ENCODE measurements at places on chromosomes 5 and 9.

GRCh38 chr5:113221294-113222176, 213.3 kb downstream of the TSSK1B start:
- no peak for DNase-seq

GRCh38 chr5:116686438-116686837, 111.8 kb upstream of the SEMA6A start:
- DNase-seq, result no peak

DNA sequence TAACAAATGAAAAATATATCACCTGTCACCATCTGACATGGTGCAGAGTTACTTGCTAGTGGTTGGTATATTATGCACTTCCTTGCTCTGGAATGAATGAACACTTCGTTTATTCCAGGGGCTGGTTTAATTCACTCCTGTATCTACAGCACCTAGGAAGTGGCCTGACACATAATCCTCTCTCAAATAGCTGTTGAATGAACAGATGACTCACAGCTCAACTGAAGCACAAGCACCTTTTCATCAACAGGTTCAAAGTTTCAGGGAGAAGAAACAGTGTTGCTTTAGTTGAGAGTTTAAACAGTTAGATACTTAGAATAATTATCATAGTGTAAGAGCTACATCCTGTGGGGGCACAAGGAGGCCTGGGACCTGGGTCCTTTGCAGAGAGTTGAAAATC, 135.0 kb upstream of the DAP start:
- no peak for DNase-seq

GRCh38 chr9:129523943-129524581, 96.8 kb downstream of the C9orf50 start:
- DNase-seq, result no peak

GRCh38 chr9:76369583-76369982, 24.6 kb downstream of the RFK start:
- no peak for DNase-seq

- DNase-seq, result no peak
These were observed 5.3 kb downstream of the GSN start for GRCh38 chr9:121273064-121273775.

GRCh38 chr5:93307557-93307956, 273.5 kb downstream of the NR2F1-AS1 start:
- DNase-seq, result no peak

GRCh38 chr5:154647761-154648145, 107.4 kb upstream of the LARP1 start:
- no peak for DNase-seq

- no peak for DNase-seq
These were observed 96.9 kb upstream of the IL6ST start for GRCh38 chr5:56091664-56092063.

DNA sequence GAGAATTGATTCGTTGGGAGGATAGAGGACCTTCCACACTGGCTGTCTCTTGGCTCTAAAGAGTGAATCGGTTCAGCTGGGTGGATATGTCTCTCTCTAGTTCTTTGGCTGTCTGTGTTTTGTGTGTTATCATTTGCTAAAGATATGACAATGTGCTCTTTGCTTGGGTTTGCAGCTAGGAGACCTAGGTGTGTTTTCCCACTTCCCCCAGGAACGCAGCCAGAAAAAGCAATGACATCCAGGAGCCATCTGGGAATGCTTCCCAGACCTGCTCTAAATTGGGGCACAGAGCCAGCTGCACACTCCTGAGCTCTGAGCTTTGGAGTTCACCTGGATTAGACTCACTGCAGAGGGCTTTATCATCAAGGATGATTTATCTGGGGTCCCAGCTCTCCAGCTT, 12.8 kb upstream of the PDZD2 start:
- no peak for DNase-seq

GRCh38 chr5:180324601-180324950, 28.6 kb downstream of the GFPT2 start:
- DNase-seq, result no peak

GRCh38 chr9:106862821-106863720, at the start of gene ZNF462:
TSS of gene ZNF462 (plus strand) at chr9:106863166. CDS start at chr9:106923384, 60,218 bp downstream.
- DNase-seq, result no peak

GRCh38 chr5:33588654-33589372, 148.0 kb downstream of the TARS1 start:
- DNase-seq, result peak; percentile 74

DNA sequence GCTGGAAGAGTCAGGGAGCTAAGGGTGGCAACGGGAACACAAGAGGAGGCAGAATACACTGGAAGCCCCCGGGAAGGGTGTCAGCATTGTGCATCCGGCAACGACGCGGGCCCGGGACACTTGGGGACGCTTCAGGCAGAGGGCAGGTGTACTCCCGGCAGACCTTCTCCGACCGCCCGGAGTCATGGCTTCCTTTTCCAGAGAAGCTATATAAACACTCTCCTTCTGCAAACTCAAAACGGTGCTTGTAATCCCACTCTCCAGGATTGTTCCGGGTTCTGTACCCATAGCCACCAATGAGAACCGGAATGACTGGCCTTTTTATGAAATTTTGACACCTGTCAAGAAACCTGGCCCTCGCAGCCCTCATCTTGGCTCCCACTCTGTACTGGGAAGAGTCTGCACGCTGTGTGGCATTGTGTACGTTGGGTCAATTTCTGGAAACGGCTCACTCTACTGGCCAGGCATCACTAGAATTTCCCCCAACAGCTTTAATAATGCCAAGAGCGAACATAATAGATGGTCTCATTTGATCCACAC, 462 bp upstream of the MCC start:
- DNase-seq, result no peak

DNA sequence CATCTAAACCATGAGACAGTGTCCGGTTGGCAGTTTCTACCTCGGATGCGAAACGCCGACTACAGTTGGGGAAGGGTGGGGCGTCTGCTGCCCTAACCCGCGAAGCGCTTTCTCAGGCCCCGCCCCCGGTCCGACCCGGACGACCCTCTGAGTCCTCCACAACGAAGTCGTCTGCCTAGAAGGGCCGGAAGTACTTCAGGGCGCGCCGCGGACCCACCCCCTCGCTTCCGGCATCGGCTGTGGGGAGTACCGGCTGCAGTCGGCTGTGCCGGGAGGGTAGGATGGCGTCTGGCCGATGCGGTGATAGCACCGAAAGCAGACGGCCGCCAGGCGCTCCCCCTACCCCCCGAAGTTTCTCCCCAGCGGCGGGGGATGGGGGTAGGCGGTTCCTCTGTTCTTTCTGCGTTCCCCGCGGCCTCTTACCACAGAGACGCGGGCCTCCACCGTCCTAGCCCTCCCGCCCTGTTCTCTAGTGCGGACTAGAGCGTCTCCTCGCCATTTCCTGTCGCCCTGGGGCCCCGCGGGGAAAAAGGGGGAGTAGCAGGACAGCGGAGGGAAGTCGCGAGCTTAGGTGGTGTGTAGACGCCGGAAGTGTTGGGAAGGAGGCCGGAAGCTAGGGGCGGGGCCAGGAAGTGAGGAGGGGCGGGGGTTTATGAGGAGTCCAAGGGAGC, at the start of gene TRIM41:
TSS of gene TRIM41 (plus strand) at position 224 of the 671 bp plus-strand sequence. CDS start 719 bp downstream, outside the sequence.
- peak; percentile 99 for DNase-seq

DNA sequence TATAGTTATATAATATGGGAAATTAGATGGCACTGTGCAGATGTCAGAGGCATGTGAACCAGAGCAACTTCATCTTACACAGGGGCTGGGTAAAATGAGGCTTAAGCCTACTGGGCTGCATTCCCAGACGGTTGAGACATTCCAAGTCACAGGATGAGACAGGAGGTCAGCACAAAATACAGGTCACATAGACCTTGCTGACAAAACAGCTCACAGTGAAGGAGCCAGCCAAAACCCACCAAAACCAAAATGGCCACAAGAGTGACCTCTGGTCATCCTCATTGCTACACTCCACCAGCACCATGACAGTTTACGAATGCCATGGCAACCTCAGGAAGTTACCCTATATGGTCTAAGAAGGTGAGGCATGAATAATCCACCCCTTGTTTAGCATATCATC, 479.4 kb downstream of the TLR4 start:
- DNase-seq, result no peak

GRCh38 chr5:141951332-141951781, 6.6 kb downstream of the PCDH12 start:
- DNase-seq, result no peak

- DNase-seq, result no peak
These were observed 267.8 kb upstream of the KLF9 start for GRCh38 chr9:70682298-70682697.

- DNase-seq, result no peak
These were observed 369.0 kb downstream of the ARHGEF28 start for GRCh38 chr5:73994963-73995362.

DNA sequence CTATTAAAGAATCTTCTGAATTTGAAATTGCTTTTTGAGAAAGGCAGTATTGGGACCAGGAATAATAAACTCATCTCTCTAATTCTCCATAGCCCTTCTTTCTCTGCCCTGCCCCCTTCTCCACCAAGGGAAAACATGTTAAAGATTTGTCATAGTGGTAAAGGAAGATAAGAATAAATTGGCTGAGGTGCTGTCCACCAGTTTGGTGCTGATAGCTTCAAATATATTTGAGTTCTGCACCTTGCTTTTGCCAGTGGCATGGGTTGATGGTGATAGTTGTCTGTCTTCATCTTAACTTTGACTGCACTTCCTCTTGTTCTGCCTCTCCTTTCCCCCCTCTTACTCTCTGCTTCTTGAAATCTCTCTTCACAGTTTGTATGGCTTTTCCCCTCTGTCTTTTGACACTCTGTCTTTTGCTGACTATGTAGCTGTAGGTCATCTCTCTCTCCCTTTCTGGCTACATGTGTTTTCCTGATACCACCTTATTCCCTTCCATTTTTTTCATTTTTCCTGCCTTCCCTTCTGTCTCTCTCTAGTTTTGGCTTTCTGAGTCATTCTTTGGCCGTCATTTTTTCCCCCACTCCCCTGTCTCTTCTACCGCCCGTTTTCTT, 56.6 kb downstream of the NDUFS4 start:
- no peak for DNase-seq

- DNase-seq, result no peak
These were observed 69.0 kb downstream of the UGCG start for GRCh38 chr9:111965566-111966019.

DNA sequence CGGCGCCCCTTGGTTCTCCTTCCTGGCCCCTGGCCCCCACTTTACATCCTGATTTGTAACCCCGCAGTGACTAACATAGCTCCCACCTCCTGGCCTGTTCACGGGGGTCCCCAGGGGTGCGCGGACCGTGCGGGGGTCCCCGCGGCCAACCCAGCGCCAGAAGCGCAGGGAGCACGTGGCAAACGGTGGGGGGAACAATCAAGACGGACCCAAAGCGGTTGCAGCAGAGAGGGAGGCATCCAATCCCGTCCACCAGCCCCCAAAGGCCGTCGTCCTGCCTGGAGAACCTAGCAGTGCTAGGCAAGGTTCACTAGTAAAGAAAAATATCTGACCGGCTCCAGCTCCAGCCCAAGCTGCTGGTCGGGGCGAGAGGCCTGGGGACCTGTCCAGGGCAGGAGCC, 201.5 kb downstream of the AUH start:
- DNase-seq, result no peak

- DNase-seq, result no peak
These were observed 171.2 kb downstream of the DOCK8 start for GRCh38 chr9:385818-386398.

DNA sequence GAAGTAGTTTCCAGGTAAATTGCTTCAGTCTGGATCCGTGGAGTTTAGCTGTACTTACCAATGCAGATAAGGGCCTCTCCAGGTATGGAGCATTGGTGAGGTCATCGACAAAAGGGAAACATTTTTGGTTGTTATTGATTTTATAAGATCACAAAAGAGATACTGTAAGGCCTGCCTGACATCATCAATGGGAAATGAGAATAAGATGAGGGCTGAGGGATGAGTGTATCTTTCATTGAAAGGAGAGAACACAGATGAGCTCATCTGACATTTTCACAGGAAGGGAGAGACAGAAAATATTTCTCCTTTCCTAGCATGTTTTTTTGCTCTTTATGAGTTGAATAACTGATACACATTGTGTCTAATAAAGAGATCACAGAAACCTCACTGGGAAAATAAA, 233.6 kb downstream of the SAXO1 start:
- DNase-seq, result no peak

DNA sequence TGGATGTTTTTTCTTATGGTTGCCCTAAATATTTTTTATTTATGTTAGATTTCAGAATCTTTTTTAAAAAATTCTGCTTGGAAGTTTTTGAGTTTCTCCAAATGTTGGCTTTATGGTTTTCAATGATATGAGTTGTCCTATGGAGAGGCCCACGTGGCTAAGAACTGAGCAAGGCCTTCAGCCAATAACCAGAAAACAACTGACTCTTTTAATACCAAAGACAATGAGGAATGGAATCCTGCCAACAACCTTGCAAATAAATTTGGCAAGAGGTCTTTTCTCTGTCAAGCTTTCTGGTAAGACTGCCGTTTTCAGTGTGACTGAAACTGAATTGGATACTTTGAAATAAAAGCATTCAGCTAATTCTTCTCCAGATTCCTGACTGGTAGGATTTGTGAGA, 1740.1 kb upstream of the WWC1 start:
- no peak for DNase-seq

GRCh38 chr5:10452768-10453331, 11.2 kb downstream of the ROPN1L start:
- no peak for DNase-seq

DNA sequence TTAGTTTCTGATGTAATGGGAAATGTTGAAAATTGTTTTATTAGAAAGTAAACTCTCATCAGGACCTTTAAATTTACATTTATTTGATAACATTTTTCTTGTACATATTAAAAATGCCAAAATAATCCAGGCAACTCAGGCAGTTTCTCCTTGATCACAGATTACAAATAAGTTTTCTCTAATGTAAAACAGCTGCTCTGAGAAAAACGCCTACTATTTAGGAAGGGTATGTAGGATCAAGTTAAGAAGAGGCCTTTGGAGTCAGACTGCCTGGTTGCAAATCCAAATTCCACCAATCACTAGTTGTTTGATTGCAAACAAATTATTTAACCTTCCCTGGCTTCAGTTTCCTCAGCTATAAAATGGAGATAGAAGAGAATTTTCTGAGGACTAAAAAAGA, 610.8 kb downstream of the PDE4D start:
- DNase-seq, result no peak
